ENCODE measurements at places on chromosomes 3 and 15. TPM values are rescaled to one million over a fixed set of nuclear protein-coding genes. Genes with fewer than 3 reads are reported as not detected.

DNA sequence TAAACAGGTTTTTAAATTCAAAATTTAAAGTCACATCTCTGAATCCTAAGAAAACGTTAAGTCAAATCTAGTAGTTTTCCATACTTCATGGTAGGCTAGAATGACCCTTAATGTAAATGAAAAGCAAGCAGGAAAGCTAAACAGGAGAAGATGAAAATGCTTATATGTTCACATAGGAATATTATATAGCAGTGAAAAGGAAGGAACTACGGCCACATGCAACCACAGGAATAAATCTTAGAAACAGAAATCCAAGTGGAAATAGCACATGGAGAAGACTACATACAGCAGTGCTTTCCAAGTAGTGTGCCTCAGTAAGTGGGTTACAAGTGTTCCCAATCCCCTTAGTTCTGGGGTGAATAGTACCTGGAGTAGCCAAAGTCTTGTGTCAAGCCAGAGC lies 296.2 kb downstream of the FHIT start:
- no peaks in the 10 kb centered on the region for H3K36me3 ChIP-seq
- H3K4me1 ChIP-seq, result peaks cover 16% of the 10 kb centered on the region
- DNase-seq, result no peak
- H3K27ac ChIP-seq, result no peak overlapping the region

DNA sequence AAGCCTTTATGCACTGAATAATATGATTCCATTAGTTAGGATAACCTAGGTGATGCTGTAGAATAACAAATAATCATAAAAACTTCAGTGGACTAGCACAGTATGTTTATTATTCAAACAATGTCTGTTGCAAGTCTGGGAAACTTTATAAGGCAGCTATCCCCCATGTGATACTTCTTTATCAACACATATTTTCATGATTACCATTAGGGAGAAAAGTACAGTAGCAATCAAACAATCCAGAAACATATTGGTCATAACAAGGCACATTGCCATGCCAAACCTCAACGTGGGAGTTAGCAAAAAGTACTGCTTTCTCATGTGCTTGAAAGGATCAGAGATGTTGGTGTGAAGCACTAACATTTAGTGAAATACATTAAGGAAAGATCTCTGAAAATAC lies 35.5 kb downstream of the EOMES start:
- peaks cover 2% of the 10 kb centered on the region for H3K4me1 ChIP-seq
- H3K4me3 ChIP-seq, result no peak overlapping the region
- no peak overlapping the region for H3K27ac ChIP-seq
- no peaks in the 10 kb centered on the region for H3K36me3 ChIP-seq
- DNase-seq, result no peak

DNA sequence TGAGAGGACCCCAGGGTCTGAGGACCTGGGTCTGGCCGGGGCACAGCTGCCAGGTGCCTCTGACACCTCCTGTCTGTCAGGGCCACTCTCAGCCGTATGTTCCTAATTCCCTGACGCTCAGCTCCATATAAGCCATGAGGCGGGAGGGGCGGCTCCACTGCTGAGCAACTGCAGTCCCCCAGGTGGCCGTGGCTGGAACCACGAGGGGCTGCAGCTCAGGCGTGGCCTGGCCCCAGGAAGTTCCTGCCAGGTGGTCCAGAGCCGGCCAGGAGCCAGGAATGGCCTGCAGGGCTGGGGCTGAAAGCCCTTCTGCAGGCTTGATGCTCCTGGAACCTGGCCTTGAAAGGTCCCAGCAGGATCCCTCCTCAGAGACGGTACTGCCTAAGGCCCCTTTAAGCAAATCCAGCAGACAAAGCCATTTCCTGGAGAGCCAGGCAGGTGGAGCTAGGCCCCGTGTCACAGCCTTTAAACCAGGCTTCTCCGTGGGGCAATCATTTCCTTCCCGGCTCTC lies 118.0 kb downstream of the CHSY1 start:
- no peak overlapping the region for H3K4me3 ChIP-seq
- H3K4me1 ChIP-seq, result peaks cover 4% of the 10 kb centered on the region
- no peaks in the 10 kb centered on the region for H3K36me3 ChIP-seq
- no peak overlapping the region for H3K27ac ChIP-seq

GRCh38 chr3:53242155-53242554 lies 13.7 kb downstream of the TKT start:
- no peak overlapping the region for H3K27ac ChIP-seq
- H3K36me3 ChIP-seq, result peaks cover 49% of the 10 kb centered on the region
- no peaks in the 10 kb centered on the region for H3K27me3 ChIP-seq
- DNase-seq, result no peak
- no peak overlapping the region for H3K4me3 ChIP-seq

DNA sequence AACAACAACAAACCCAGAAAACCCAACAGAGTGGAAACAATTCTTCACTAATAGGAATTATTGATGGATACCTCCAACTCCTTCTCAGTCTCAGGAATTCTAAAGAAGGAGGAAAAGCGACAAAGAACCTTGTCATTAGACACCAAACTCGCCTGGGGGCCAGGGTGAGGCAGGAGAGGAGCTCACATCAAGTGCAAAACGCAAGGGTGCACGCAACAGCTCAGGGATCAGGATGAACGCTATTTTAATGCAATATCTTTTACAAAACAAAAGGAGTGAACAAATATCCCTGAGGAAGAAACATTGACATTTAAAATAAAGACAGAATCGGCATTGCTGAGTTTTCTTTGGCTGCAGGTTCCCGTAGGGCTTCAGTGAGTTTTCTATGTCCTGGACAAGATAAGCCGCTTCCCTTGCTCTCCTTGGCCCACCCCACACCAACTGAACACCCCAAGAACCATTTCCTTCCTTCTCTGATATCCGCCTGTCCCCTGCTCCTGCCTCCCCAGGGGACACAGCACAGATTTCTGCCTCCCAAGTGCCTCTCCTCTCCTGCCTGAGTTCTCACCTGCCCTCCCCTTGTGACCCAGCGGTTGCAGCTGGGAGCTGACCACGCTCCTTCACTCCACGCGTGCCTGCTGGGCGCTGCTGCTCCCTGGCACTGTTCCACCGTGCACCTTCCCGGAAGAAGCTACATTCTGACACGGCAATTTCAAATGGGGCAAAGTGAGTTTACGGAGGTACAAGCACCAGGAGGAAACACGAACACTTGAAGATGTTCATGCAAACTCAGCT lies 63.0 kb downstream of the ATP10A start:
- H3K36me3 ChIP-seq, result no peaks in the 10 kb centered on the region
- H3K27me3 ChIP-seq, result no peaks in the 10 kb centered on the region
- H3K4me3 ChIP-seq, result no peak overlapping the region
- H3K27ac ChIP-seq, result no peak overlapping the region
- DNase-seq, result no peak

DNA sequence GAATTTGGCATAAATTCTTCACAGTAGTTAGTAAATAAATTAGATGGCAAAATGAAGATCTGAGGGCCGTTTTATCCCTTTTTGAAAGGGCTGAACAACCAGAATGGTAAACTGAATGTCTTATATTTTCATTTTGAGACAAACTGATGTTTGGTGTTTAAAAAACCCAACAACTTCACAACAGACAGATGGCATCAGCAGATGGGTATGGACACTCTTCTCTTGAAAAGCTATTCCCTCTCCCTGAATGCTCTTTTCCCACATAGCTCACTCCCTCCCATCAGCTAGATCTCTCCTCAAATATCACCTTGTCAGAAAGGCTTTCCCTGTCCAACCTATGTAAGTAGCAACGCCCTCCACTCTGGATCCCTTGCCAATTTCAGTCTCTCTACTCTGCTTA lies 33.3 kb downstream of the EMC4 start:
- peaks cover 48% of the 10 kb centered on the region for H3K36me3 ChIP-seq
- H3K27me3 ChIP-seq, result no peaks in the 10 kb centered on the region
- no peak overlapping the region for H3K27ac ChIP-seq
- no peak for DNase-seq
- H3K4me3 ChIP-seq, result no peak overlapping the region

- no peaks in the 10 kb centered on the region for H3K36me3 ChIP-seq
- H3K4me1 ChIP-seq, result peaks cover 55% of the 10 kb centered on the region
- no peak overlapping the region for H3K27ac ChIP-seq
- DNase-seq, result no peak
- H3K4me3 ChIP-seq, result peak overlapping the region; percentile 63
Measured at GRCh38 chr15:51092480-51093040, 2.1 kb downstream of the TNFAIP8L3 start.

GRCh38 chr3:194294895-194295214 lies 56.3 kb downstream of the CPN2 start:
- DNase-seq, result no peak
- peaks cover 11% of the 10 kb centered on the region for H3K4me1 ChIP-seq
- no peak overlapping the region for H3K27ac ChIP-seq
- H3K36me3 ChIP-seq, result no peaks in the 10 kb centered on the region
- no peak overlapping the region for H3K4me3 ChIP-seq

- H3K36me3 ChIP-seq, result no peaks in the 10 kb centered on the region
- H3K27ac ChIP-seq, result no peak overlapping the region
- DNase-seq, result no peak
- H3K4me1 ChIP-seq, result no peaks in the 10 kb centered on the region
Measured at GRCh38 chr15:36748366-36749115, 169.1 kb downstream of the CDIN1 start.

DNA sequence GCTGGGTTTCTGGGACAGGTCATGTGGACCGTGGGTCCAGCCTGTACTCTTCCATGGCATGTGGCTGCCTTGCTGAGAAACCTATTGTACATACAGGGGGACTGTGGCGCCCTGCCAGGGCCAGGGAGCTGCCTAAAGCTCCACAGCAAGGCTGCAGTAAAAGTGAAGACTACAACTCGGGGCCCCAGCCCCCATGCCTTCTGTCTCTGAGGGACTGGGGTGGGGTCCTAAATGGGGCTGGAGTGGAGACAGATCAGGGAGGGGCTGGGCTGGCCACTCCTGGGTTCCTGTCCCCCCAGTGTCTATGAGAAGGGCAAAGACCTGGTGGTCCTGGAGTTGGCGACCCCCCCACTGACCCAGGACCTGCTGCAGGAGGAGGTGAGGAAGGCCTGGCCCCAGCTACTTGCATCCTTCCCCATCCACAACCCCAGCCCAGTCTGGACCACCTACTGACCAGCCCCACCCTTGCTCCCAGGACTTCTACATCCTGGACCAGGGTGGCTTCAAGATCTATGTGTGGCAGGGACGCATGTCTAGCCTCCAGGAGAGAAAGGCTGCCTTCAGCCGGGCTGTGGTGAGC lies 7.3 kb downstream of the VILL start:
- H3K36me3 ChIP-seq, result peaks cover 25% of the 10 kb centered on the region
- H3K27me3 ChIP-seq, result no peaks in the 10 kb centered on the region
- peak overlapping the region; percentile 77 for H3K27ac ChIP-seq
- DNase-seq, result no peak

DNA sequence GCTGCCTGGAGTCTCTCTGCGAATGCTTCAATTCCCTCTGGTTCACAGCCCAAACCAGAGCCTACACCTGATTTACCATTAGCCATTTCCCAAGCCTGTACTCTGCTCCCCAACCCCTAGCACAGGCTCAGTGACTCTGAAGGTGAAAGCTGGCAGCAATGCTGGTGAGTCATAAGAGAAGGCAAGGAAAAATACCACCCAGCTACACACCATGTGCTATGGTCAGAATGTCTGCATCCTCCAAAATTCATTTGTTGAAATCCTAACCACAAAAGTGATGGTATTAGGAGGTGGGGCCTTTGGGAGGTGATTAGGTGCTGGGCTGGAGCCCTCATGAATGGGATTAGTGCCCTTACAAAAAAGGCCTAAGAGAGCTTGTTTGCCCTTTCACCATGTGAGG lies 117.1 kb upstream of the TJP1 start:
- H3K27ac ChIP-seq, result no peak overlapping the region
- no peaks in the 10 kb centered on the region for H3K36me3 ChIP-seq
- no peaks in the 10 kb centered on the region for H3K27me3 ChIP-seq
- H3K4me3 ChIP-seq, result no peak overlapping the region

GRCh38 chr3:79115458-79115857 lies 652.3 kb downstream of the ROBO1 start:
- no peak overlapping the region for H3K27ac ChIP-seq
- no peak overlapping the region for H3K4me3 ChIP-seq
- no peaks in the 10 kb centered on the region for H3K4me1 ChIP-seq

GRCh38 chr15:66229790-66230465 lies 23.6 kb downstream of the MEGF11 start:
- no peak for DNase-seq
- H3K4me1 ChIP-seq, result peaks cover 4% of the 10 kb centered on the region
- H3K36me3 ChIP-seq, result no peaks in the 10 kb centered on the region
- H3K27ac ChIP-seq, result no peak overlapping the region
- H3K27me3 ChIP-seq, result peaks cover 5% of the 10 kb centered on the region

DNA sequence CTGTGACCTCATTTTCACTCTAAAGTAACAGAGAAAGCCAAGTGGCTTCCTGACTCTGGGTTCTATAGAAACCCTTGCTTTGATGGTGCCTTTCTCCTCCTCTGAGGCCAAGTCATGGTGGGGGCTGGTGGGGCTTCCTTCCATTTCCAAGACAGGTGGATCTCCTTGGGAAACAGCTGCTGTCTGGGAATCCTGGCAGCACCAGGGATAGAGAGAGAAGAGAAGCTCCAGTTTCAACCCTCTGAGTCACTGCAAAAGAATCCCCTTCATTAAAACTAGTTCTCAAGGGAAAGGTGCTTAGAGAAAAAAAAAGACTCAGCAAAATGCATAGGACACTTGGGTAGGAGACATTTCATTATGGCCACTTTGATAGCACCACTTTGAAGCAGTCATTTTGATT lies 614.4 kb downstream of the FHIT start:
- no peak for DNase-seq
- H3K27ac ChIP-seq, result no peak overlapping the region
- H3K36me3 ChIP-seq, result no peaks in the 10 kb centered on the region
- H3K27me3 ChIP-seq, result no peaks in the 10 kb centered on the region
- H3K4me1 ChIP-seq, result no peaks in the 10 kb centered on the region

DNA sequence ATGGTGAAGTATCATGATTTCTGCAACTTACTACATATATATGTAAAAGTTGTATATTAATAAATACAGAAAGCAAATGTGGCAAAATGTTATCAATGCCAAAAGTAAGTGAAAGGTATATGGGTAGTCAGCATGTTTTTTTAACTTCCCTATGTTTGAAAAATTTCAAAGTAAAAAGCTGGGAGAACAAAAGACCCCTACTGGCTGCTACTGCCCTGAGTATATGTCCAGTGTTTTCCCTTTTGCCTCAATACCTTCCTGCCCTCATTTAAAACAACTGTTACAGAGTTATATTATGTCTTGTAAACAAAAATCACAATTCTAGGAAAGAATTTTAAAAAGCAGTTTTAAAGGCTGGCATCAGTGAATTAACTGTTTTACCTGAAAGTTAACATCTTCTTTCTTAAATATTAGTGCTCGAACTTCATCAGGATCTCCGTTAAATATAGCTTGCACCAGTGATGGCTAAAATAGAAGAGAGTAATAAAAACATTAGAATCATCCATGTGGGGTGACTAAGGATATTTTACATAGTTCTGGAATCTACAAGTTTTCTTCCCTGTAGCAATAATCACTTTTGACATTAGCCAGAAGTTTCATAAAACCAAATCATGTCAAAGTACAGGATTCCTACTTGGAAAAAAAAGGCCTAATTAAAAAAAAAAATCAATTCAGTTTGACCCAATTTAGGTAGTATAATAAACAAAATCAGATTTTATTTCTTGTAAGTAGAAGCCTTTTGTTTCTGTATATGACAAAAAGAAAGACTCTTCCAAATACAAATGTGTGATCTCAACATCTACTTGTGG lies 2.7 kb downstream of the ANKRD28 start:
- peaks cover 3% of the 10 kb centered on the region for H3K36me3 ChIP-seq
- H3K4me3 ChIP-seq, result peak overlapping the region; percentile 51
- no peaks in the 10 kb centered on the region for H3K27me3 ChIP-seq
- H3K27ac ChIP-seq, result peak overlapping the region; percentile 88
- DNase-seq, result no peak

C3orf52 gene
- total RNA-seq, result 183 TPM

NRROS gene
- 0.95 TPM for total RNA-seq

TGM5 gene
- 146 TPM for total RNA-seq

TTLL13 gene
- total RNA-seq, result not detected

LRRC31 gene
- total RNA-seq, result 0.32 TPM

LRRK1 gene
- total RNA-seq, result 46.3 TPM

PROS1 gene
- 10.6 TPM for total RNA-seq
